MV-4-11 (cell line): ENCODE measurements at places on chromosomes 11 and 22.
A peak's percentile ranks its signal among the peaks of the same experiment; 100 is the strongest.

- DNase-seq: no peak
These were observed 12.3 kb upstream of the ARAP1 start for GRCh38 chr11:72764503-72764902.

- no peak for DNase-seq
These were observed 182.6 kb downstream of the ST3GAL4 start for GRCh38 chr11:126538071-126538470.

GRCh38 chr11:66892911-66893310, 36.0 kb downstream of the LRFN4 start:
- DNase-seq: peak; percentile 35

DNA sequence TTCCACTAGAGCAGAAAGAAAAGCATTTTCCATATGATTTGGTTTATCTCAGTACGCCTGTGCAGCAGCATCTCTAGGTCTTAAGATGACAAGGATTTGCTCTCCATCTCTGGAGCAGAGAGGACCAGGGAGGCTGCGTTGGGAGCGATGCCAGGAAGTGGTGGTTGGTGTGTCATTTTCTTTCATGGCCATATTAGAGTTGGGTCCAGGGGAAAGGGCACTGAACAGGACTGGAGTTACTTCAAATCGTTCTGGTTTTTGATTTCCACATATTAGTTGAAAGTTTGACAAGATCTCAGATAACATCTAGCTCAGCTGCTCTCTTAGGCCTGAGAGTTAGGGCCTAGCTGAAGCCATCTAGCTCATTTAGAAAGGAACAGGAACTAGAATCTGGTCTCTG, 157.7 kb downstream of the ADAMTS15 start:
- DNase-seq: no peak

DNA sequence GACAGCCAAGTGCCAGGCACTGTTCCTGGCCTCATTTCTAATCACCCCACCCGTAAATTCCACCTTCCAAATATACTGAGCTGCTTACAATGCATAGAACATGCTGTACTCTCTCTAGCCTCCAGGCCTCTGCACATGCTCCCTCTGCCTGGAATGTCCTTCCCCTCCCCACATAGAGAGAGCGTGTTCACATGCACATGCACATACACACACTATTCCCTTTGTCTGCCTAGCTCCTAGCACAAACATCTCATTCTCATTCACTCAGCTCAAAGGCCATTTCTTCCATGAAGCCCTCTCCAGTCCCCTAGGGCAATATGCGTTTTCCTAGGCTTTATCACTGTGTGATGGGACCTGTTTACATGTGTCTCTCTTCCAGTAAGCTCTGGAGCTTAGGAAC, 144.6 kb downstream of the WT1 start:
- no peak for DNase-seq

DNA sequence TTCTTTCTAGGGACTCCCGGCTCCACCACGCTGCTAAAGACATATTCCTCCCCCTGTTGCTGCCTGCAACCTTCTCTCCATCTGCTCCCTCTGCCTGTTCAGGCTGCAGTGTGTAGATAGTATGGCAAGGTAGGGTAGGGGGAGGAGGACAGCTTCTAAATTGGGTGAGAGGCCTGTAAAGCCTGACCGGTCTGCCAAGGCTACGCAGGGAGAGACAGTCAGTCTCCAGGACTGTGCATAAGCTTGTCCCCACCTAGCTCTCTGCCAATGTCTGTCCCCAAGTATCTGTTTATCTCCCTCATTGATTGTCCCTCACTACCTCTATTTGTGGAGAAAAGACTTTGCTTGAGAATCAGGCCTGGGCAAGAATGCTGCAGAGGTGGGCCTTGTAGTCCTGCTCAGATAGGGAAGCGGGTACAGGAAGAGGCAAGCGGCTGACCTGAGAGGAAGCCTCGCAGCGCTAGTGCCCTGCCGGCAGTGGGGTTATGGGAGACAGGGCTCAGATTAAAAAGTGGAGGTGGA, 871 bp upstream of the SEZ6L start:
- peak; percentile 47 for DNase-seq

GRCh38 chr11:13338427-13339069, 61.0 kb downstream of the BMAL1 start:
- DNase-seq: no peak
